SK-N-SH treated with all-trans-retinoic acid at 6 μM for 48 hours (cell line): ENCODE measurements at places on chromosomes 1 and 21.

DNA sequence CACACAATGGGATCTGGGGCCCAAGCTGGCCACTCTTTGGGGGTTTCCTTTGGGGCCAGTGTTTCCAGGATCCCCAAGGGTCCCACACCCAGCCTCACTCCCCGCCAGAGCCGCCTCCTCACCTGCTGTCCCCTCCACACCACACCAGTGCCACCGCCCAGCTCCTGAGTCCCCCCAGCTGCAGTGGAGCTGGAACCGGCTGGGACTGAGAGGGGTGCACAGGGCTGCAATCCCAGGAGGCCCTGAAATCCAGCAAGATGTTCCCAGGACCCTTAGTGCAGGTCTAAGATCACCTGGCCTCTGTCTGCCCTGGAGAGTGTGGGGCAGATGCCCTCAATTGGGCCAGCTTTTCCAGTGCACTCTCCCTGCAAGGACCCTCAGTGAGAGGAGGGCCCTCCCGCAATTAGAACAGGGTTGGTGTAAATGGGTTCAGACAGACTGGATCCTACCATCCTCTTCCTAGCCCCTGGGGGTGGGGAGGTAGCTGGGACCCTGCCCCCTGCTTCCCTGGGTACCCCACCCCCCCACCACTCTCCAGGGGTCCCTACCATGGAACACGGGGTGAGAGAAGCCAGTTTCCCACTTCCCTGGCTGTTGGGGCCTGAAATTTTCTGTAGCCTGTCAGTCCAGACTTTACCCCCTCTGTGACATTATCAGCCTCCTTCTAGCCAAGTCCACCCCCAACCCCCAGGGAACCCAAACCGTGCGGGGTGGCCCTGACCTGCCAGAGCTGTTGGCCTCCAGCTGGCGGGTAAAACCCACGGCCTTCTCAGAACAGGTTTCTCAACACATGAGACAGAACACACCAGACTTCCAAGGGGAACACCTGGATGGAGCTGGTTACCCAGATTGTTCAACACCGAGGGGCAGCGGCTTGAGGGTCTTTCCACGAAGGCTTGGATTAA lies 7.0 kb downstream of the KRTAP10-12 start:
- ATAC-seq, result no peak

GRCh38 chr1:116066868-116067565 lies 44.2 kb upstream of the MAB21L3 start:
- no peak for ATAC-seq

- no peak for ATAC-seq
Observed at GRCh38 chr1:22286491-22286890, 143.6 kb upstream of the WNT4 start.

GRCh38 chr1:206079135-206079534 lies 26.2 kb downstream of the RHEX start:
- ATAC-seq, result no peak

DNA sequence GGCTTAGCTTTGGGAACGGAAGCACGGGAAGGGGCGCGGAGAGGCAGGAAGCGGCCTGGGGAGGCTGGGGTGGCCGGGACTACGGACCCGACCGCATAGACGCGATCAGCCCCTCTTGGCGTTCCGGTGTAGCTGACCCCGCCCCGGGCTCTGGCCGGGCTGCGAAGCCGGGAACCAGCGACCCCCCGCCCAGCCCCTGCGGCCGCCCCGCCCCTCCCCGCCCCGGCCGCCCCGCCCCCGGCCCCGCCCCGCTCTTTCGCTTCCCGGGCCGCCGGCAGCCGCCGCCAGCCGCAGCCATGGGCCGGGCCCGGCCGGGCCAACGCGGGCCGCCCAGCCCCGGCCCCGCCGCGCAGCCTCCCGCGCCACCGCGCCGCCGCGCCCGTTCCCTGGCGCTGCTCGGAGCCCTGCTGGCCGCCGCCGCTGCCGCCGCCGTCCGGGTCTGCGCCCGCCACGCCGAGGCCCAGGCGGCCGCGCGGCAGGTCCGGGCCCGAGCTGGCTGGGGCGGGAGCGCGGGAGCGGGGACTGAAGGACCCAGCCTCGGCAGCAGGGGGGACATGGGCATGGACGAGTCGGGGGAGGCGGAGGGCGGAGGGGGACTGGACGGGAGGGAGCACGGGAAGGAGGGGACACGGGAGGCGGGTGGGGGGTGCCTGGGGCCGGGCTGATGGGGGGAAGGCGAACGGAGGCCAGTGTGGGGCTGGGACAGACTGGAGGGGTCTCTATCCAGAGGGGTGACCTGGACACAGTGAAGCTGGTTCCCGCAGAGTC lies at the start of gene SELENON:
SELENON (plus strand) TSS at position 259 of the 768 bp plus-strand sequence; CDS start at position 297, 38 bp downstream.
- ATAC-seq, result peak; percentile 68

- no peak for ATAC-seq
Observed at GRCh38 chr21:38888991-38889561, 83.3 kb downstream of the ETS2 start.

- no peak for ATAC-seq
Observed at GRCh38 chr1:158283965-158284364, 5.8 kb upstream of the CD1C start.

DNA sequence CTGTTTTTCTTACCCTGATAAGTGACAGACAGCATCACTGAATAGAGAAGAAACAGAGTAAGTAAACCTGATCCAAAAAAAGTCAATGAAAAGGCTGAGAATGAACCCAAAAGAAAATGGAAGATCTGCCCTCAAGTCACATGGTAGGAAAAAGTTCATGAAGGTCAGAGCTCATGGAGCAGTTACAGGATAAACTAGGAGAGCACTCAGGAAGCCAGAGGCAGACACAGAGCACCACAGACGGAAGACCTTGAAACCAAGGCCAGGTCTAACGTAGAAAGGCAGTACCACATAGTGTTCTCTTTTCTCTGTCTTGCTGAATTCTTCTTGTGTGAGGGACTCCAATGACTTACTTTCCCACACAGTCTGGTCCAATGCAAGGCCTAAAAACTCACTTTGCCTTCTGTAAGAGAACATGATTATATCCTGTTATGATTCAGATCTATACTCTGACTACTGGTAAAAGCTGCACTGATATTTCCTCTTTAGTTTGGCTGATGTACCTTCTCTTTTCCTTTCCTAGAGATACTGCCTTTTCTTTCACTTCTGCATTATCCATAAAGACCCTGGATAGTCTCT lies 40.8 kb downstream of the RTCA start:
- ATAC-seq, result no peak

DNA sequence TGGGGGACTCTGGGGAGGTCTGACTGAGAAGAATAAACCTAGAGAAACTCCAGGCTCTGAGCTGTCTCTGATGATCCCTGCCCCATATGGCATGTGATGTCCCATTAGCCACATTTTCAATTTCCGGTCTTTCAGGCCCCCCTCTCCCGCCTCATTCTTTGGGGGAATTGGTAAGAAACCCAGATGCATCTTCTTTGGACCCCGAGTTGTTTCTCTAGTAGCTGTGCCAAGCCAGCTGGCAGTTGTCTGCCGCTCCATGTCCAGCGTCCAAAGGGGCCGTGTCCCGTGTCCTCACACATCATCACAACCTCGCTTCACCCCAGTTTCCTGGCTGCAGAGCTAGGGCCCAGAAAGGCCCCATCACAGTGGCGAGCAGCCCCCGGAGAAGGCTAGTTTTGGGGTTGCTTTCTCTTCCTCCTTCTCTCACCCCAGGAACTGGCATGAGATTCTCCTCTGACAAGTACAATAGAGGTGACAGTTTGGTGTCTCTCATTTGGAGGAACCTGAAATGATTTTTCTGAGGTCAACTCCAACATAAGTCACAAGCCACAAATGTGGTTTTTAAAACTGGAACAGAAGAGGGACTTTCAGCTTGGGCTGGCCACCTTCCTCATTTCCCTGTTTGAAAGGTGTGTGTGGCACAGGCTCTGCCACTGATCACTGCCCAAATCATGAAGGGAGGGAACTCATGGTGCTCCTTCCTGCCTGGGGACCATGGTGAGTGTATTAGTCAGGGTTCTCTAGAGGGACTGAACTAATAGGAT lies 6.4 kb upstream of the GPR157 start:
- no peak for ATAC-seq

DNA sequence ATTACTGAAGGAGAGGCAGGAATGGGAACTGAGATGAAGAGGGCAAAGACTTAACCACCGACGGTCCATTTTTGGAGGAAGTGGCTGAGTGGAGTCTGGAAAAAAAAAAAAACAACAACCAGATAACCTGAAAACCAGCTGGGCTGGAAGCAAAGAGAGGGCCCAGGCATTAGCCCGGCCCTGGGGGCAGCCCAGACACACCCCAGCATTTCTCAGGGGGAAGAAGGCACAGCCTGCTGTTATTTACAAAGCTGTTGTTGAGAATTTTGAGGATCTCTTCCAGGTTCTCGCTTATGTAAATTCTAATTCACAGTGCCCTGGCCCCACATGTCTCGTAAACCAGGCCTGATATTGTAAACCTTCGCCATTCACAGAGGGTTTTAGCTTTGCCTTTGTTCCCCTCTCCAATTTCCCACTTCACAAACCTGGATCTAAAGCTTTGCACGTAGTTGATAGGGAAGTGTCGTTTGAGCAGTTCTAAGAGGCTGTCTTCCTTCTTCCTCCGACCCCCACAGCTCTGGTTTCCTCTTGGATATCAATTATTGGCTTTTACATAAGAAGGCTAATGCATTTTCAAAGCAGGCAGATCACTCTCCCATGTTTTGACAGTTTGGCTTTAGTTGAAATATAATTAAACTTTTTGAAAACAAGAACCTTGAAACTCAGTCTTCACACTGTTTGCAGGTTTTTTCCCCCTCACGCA lies 161.8 kb upstream of the IRF2BP2 start:
- ATAC-seq, result peak; percentile 9

DNA sequence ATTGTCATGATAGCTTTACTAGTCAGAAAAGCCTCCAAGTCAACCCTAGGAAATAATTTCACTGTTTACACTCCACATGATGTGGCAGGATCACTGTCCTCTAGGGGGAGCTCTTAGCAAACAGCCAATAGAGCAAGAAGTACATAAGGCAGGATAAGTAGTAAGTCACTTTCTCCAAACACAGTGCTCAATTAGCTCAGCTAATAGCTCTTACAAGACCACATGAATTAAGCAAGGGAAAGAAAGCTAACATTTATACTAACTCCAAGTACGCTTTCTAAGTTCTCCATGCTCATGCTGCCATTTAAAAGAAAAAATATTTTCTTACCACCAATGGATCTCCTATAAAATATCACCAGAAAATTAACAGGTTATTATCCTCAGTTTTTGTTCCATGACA lies 66.9 kb upstream of the LRIF1 start:
- peak; percentile 85 for ATAC-seq

GRCh38 chr1:230356869-230357794 lies 69.0 kb downstream of the PGBD5 start:
- no peak for ATAC-seq

DNA sequence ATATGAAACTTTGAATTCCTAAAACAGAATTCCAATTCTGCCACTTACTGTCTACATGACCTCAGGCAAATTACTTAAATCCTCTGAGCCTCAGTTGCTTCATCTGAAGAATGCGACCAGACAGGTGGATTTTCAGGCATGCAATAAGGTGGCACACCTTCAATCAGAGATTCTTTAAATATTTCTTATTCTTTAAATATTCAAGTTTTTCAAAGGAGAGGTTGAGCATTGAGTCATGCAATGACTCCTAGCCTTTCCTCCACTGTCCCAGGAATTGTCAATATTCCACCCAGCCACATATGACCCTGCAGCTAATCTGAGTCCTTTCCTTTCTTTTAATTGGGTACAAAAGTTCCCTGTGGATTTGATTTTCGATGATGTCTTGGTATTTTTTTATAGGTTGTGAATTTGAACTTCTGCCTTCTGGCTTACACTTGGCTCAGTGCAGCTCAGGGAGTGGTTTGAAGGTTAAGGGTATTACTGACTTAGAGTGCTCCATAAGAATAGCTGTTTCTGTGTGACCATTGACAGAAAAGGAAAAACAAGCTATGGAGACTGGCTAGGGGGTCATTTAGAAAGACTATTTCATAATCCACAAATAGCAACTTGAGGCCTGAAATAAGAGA lies 52.2 kb upstream of the PRDX6 start:
- ATAC-seq, result no peak
